ENCODE measurements at places on chromosomes 13 and 19.

DNA sequence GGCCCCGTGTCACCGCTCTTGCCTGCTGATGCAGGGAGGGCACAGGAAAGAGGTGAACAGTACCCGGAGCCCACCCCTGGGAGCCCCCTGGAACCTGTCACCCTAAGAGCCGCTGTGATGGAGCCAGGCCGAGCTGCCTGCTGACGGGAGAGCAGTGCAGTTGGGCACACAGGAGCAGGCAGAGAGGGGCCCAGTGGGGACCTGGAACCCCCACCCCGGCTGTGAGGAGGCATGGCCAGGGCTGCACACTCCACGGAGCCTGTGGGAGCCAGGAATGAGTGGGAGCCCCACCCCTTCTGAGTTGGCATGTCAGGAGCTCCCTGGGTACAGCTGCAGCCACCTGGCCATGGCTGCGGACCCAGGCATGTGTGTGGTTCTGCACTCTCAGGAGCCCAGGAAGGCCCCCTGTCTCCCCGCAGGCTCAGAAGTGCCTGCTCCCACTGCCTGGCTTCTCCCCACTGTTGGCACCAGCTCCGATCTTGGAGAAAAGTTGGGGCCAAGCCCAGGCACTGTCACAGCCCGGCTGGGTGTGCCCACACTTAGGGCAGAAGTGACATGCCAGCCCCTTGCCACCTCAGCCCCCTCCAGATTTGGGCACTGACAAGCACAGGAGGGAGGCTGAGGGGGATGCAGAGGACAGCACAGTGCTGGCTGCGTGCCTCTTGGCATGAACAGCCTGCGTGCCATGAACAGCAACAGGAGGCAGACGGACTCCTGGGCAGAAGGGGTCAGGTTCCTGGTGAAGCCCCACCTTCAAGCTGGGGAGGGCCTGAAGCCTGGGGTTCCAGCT, 6.3 kb downstream of the CFAP97D2 start:
- no peak for DNase-seq

DNA sequence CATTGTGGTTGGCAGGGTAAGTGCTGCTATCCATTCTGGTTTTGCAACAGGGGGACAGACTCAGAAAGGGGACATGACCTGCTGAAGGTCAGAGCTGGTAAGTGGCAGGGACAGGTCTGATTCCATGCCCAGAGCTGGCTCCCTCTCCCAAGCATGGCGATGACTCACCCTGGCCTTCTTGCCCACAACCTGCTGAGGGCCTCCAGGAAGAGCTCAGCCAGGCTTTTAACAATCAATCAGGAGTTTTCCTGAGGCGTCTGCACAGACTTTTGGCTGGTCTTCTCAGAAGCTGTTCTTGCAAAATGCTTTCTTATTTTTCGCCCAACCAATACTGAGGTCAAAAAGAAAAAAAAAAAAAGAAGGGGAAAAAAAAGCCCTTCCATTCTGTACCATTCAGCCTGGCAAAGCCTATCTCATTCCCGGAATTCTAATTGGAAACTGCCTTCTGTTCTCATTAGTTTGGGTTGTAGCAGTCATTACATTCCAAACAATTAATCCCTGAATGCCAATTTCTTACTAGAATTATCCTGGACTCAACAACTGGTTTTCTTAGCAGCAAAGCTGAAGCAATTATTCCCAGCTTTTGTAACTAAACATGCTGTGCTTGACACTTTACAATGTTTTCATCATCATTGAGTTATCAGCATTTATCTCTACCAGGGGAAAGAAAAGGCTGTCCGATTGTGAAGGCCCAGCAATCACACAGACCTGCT, 17.7 kb downstream of the SIAH3 start:
- DNase-seq, result peak; percentile 89

GRCh38 chr13:24038405-24038804, 122.1 kb upstream of the SPATA13 start:
- DNase-seq, result peak; percentile 82

- peak; percentile 27 for DNase-seq
These were observed 108.2 kb downstream of the EDNRB start for GRCh38 chr13:77810430-77810829.

GRCh38 chr13:21069561-21070004, 8.2 kb upstream of the LATS2 start:
- peak; percentile 81 for DNase-seq

Measured in astrocyte of the hippocampus (primary cell).